ENCODE measurements at places on chromosomes 13 and 19.

DNA sequence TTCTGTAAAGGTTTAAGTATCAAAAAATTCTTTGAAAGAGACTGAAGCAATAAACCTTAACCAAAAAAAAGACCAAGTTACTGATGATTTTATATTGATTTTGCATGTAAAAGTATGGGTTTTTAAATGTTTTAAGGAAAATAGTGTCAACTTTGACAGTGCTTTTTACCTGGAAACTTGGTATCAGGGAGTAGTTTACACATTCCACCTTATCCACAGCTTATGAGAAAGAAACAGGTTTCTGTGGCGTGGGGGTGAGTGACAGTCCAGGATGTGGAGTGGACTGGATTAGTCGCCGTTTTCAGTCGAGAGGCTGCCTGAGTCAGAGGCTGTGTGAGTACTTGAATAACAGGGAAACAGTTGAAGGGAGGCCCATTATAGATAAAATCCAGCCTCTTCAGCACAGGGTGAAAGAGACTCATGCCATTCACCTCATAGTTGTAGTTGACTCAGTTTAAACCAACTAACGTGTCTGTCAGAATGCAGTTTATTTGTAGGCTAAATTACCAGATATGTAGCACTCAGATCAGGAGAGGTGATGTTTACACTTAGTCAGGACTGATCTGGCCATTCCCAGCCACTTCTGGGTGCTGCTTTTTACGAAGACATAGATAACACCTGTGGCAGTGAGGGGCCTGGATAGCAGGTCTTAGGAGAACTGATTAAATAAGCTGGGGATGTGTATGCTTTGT, 595 bp upstream of the GPR183 start:
- DNase-seq = peak; percentile 51

- DNase-seq = no peak
Measured at GRCh38 chr19:33303791-33304345, 1.5 kb upstream of the CEBPA start.

DNA sequence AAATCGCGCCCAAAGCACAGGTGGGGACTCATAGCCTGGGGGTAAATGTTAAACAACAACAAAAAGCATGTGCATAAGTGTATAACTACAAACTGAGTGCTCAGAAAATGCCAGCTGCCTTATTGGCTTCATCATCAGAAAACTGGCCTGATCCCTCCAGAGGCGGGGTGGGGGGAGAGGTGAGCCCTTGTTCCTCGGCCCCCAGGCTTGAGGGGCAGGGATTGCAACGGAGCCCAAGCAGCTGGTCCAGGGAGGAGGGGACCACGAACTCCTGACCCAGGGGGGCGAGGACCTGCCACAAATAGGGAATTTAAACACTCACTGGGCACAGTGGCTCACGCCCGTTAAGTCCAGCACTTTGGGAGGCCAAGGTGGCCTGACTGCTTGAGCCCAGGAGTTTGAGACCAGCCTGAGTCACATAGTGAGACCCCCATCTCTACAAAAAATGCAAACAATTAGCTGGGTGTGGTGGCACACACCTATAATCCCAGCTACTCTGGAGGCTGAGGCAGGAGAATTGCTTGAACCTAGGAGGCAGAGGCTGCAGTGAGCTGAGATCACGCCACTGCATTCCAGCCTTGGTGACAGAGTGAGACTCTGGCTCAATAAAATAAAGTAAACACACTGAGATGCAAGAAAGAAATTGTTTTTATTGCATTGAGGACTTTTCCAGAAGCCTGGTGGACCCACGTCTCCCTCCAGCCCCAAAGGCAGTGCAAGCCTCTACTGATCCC, 8.7 kb downstream of the SIRT6 start:
- DNase-seq = no peak

- no peak for DNase-seq
Measured at GRCh38 chr19:51070334-51071094, 5.6 kb upstream of the KLK13 start.

- DNase-seq = peak; percentile 2
Measured at GRCh38 chr13:73765651-73766384, 368.4 kb downstream of the KLF12 start.

- no peak for DNase-seq
Measured at GRCh38 chr19:290372-291005, 714 bp downstream of the PLPP2 start.

GRCh38 chr13:95150555-95150954, 150.7 kb downstream of the ABCC4 start:
- no peak for DNase-seq

Measured in erythroblast (primary cell).